ENCODE measurements at places on chromosomes 7 and 10. TPM values are rescaled to one million over a fixed set of nuclear protein-coding genes. Genes with fewer than 3 reads are reported as not detected.

Gene RBM28
- 18.6 TPM for total RNA-seq

Gene HYCC1
- total RNA-seq: 78.3 TPM

Gene ARHGAP12
- total RNA-seq: 42.2 TPM

DNA sequence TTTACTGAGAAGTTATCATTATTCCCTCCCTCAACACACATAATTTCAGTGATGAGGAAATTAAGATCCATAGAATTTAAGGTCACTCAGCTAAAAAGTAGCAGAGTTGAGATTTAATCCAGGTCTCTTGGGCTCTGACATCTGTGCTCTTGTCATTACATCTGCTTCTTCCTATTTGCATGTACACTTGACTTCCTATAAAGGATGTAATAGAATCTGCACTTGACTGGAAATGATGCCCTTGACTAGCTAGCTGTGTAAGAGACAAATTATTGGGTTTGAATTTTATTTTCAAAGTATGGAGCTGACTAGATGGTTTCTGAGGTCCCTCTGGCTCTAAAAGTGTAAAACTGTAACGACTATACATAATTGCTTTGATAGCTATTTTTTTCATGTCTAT lies 59.5 kb downstream of the AGK start:
- no peak for DNase-seq

GRCh38 chr10:17214526-17214925 lies 13.1 kb upstream of the TRDMT1 start:
- DNase-seq: no peak

DNA sequence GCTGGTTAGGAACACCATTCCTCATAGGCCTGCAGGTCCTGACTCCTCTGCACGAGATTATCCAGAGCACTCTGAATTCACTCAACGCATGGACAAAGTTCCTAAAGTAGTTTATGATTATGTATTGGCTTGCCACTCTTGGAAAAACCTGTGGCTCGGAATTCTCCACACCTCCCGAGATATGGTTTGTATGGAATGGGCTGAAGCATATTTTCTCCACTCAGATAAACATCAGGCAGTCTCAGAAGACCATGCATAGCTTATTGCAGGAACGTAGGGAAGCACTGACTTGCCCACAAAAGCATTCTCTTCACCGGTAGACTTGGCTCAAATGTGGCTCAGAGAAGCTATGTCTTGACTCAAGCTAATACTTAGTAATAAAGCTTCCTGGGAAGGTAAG lies 338.6 kb upstream of the NFE2L3 start:
- no peak for DNase-seq

DNA sequence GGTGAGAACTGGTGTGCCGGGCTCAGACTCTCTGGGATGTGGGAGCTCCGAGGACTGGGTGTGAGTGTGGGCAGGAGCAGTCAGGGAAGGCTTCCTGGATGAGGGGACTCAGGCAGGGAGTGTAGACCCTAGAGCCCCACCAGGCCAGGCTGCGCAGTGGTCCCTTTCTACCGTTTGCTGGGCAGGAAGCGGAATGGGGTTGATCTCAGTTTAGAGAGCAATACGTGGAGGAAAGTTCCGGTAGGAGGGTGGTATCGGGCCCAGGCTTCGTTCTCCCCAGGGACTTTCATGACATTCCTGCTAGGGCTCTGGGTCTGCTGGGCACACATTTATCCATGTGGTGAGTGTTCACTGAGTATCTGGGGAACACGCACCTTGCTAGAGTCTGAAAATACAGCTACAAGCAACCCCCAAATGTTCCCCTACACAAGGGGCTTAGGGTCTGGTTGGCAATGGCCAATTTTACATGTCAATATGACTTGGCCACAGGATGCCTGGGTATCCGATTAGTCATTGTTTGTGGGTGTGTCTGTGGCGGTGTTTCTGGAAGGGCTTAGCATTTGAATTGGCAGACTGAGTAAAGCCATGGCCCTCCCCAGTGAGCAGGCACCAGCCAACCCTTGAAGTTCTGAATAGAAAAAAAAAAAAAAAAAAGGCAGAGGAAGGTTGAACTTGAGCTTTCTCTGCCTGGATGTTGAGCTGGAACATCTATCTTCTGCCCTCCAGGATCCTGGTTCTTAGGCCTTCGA lies 20.8 kb downstream of the GHRHR start:
- no peak for DNase-seq

GRCh38 chr7:21300692-21301091 lies 127.2 kb upstream of the SP4 start:
- DNase-seq: no peak

DNA sequence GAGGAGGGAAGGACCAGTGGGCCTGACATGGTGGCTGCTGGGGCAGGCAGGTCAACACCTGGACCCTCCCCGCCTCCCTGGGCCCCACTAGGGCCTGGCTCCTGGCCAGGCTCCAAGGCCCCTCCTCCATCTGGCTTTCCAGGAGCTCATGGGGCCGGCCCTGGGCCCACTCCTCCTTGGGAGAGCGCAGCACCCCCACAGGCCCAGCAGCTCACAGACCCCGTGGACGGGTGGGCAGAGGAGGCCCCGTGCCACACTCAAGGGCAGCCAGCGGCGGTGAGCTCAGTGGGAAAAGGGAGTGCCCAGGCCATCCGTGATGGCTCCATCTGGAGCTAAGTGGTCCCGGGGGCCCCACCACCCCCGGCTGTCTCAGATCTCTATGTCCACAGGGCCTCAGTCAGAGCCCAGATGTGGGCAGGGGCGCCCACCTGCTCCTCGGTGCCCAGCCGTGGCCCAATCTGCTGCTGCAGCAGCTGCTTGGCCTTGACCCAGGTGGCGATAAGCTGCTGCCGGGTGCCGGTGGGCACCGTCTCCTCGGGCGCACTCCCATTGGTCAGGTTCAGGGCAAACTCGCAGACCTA lies 32.8 kb downstream of the CFAP46 start:
- DNase-seq: no peak

DNA sequence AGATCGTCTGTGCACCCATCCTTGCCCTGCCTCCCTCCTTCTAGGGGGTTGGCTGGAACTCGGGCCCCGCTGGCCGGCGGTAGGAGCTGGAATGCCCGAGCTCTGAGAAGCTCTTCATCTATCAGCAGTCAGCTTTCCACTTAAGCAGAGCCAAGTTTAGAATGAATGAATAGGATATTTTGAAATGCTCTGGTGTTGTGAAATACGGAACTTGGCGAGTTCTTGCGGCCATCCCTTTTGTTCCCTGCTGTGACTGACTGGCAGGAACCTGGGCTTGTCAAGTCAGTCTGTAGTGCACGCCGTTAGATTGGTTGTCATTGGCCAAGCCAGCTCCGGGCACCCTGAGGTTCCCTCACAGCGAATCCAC lies 33.3 kb downstream of the FOXK1 start:
- peak; percentile 88 for DNase-seq
